ENCODE measurements at places on chromosomes 16 and 17.

GRCh38 chr17:18187821-18188761, 4.5 kb downstream of the ALKBH5 start:
- no peak for DNase-seq

DNA sequence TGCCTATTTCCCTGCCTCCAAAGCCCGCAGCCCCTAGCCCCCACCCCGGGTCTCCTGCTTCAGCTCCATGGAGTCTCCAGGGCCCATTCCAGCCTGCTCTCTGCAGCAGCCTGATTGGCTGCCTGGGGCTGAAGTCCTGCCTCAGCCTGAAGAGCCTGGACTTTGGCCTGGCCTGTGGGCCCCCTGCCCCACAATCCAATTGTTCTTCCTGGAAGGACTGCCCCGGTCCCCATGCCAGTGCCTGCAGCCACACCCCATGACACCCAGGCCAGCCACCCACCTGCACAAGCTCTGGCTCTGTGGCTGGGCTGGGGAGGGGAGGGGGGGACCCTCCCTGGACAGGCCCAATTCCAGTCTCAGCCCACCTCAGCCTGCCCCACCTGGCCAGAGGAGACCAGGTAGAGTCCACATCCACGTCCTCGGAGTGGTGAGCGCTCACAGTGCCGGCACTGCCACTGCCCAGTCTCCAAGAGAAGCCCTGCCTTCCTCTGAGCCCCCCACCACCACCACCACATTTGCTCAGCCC, 12.3 kb downstream of the ENPP7 start:
- no peak for DNase-seq

DNA sequence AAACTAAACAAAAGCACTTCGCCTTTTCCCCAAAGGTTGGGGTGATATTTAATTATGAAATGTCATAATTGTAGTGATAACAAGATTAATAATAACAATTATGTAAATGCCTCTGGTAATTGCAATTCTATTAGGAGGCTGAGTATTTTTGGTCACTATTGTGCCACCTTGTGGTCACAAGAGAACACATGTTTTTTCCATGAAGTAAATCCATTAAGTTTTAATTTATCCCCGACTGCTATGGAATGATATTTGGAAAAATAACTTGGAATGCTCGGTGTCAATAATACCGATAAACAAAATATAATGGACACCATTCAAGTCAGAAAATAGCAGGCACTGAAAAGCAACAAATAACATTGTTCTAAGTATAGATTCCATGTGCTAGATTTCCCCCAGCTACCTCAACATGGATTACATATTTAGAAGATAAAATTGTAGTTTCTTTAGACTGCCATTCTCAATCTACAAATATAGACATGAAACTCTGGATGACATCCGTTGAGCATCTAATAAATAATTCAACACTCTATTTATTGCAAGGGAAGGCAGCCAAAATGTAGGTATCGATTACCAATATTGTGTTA, 25.0 kb upstream of the KCNJ2 start:
- DNase-seq, result no peak

- DNase-seq, result no peak
Measured at GRCh38 chr16:72266836-72267235, 94.9 kb upstream of the PMFBP1 start.

- no peak for DNase-seq
Measured at GRCh38 chr17:49290690-49291359, 60.2 kb upstream of the PHOSPHO1 start.

- no peak for DNase-seq
Measured at GRCh38 chr17:57624386-57624785, 120.7 kb downstream of the CCDC182 start.

- no peak for DNase-seq
Measured at GRCh38 chr16:64892835-64893785, 228.8 kb downstream of the CDH11 start.

DNA sequence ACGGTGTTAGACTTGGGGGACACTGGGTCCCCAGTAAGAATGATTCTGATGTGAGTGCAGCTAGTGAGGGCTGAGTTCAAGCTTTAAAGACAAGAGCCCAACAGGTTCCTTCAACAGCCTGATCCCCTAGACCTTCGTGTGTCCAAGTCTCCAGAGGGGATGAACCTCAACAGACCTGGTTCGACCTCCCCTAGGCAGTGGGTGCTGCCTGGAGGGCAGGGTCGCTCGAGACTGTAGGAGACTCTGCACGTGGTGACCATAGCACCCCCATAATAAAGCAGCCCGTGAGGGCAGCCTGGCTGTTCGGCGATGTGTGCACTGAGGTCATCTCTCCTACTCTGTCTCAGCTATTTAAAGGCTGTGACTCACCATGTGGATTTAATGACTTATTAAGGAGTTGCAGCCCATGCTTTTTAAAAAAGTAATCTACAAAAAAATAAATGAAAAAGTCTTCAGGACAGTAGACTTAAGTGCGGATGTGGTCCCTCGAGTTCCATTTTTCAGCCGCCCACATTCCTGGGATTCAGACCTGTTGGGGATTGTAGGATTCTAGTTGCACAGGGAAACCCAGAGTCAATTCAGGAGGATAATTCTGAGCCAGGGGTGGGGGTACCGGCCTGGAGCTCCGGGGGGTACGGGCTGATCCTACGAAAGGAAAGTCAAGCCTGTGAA, 23.4 kb upstream of the METRNL start:
- DNase-seq, result no peak

- DNase-seq, result no peak
Measured at GRCh38 chr16:66859397-66860068, 15.3 kb downstream of the CA7 start.

DNA sequence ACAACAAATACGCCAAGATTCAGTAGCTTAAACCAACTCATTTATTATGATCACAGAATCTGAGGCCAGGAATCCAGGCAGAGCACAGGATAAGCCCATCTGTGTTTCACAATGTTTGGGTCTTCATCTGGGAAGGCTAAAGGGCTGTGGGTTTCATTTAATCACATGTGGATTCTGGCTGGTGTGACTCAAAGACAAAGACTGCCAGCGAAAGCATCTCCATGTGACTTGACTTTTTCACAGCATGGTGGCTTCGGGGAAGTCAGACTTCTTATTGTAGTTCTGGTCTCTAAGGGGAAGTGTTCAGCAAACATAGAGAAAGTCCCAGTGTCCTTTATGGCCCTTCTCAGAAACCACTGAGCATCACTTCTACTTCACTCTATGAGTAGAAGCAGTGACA, 1014.4 kb upstream of the GOT2 start:
- no peak for DNase-seq

DNA sequence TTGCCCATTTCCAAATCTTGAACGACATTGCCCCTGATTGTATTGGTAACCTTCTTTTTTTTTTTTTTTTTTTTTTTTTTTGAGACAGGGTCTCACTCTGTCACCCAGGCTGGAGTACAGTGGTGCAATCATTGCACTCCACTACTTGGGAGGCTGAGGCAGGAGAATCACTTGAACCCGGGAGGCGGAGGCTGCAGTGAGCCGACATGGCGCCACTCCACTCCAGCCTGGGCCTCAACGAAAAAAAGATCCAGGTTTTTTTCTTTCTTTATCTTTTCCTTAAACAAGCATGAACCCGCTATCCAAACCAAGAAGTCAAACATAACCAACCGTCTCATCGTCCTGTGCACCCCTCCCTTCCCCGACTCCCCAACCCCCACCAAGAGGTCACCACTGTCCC, 47.6 kb upstream of the RPH3AL start:
- no peak for DNase-seq

DNA sequence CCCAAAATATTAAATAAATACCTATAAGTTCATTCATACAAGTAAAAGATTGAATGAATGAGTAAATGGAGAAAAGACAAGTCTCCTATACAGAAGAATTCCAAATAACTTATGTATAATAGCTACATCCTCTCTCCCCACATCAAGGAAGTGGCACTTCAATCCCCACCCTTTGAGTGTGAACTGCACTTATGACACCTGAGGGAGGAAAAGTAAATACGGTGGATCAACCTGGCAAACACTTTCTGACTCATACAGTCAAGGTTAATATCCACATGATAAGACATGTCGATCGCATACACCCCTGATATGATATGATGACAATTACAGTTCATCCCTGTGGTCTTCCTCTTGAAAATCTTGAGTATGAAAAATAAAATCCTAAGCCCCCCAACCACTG, 18.0 kb downstream of the SLFN12L start:
- no peak for DNase-seq

DNA sequence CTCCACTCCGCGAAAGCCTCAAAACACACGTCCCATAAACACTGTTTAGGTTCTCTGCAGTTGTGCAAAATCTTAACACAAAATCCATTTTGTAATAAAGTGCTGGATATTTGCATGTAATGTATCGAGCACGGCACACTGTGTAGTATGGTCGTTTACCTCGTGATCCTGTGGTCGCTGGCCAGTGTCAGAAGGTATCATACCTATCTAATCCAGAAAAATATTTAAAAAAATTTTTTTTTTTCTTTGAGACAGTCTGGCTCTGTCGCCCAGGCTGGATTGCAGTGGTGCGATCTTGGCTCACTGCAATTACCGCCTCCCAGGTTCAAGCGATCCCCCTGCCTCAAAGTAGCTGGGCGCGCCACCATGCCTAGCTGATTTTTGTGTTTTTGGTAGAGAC, 996 bp downstream of the RPL38 start:
- DNase-seq, result no peak

- DNase-seq, result peak; percentile 46
Measured at GRCh38 chr17:38663125-38663751, 11.5 kb downstream of the EPOP start.

- no peak for DNase-seq
Measured at GRCh38 chr17:42682722-42683403, 532 bp downstream of the CNTNAP1 start.

DNA sequence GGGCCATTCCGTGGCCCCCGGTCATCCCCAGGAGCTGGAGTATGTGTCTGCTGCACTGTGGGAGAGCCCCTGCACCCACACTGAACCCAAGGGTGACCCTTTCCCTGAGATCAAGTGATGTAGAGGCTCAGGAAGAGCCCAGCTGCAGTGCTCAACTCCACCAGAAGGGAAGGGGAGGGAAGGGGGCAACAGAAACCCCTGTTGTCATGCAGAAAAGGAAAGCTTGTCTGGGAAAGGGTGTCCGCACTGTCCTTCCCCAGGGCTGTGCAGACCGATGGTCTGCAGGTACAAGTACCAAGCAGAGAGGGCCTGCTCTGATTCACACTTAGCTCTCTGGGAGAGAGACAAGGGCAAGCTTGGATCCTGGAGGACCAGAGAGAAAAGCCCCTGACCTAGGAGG, 45.7 kb upstream of the TOB1 start:
- DNase-seq, result no peak

GRCh38 chr16:84712801-84713775, 13.3 kb downstream of the USP10 start:
- no peak for DNase-seq

DNA sequence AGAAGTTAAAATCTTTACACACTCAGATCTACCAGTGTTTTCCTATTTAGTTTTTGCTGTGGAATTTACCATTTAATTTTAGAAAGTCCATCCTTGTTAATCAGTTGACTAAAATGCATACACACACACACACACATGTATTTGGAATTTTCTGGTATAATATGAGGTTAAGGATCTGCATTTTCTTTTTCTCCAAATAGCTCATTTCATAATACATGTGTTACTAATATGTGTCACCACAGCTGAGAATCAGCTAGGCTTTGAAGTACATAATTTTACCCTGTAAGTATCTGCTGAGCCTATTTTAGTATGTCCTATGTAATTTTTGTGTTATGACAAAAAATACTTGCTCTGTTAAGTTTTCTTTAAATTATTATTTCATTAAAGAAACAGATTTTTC, 143.2 kb downstream of the PHKB start:
- DNase-seq, result no peak

DNA sequence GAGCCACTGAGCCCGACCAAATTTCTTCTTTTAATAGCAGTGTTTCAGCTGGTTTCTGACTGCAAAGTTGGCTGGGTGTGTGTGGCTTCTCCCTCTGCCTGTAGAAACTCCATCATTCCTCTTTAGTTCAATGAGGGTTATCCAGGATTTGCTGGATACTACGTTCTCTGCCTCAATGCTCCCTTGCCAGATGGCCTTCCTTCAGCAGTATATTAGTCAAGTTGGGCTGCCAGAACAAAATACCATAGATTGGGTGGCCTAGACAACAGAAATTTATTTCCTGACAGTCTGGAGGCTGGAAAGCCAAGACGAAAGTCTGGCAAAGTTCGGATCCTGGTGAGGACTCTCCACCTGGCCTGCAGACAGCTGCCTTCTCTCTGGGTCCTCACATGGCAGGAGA, 103.7 kb downstream of the NOG start:
- DNase-seq, result no peak

DNA sequence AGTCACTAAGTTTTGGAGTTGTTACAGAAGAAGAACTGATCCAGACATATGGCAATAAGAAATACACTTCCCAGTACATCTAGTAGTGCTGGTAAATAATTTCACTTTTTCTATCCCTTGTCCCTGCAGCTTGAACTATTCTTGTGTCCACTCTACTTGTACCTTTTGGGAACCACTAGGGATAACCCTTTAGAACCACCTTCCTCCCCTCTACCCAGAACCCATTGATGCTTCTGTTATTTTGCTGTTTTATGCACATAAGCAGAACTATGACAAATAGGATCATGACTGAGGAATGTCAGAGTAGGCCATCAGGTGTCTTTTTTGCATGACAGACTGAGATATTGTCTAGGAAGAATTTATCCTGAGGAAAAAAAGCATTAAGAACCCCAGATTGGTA, 125.1 kb downstream of the BRIP1 start:
- DNase-seq, result no peak

DNA sequence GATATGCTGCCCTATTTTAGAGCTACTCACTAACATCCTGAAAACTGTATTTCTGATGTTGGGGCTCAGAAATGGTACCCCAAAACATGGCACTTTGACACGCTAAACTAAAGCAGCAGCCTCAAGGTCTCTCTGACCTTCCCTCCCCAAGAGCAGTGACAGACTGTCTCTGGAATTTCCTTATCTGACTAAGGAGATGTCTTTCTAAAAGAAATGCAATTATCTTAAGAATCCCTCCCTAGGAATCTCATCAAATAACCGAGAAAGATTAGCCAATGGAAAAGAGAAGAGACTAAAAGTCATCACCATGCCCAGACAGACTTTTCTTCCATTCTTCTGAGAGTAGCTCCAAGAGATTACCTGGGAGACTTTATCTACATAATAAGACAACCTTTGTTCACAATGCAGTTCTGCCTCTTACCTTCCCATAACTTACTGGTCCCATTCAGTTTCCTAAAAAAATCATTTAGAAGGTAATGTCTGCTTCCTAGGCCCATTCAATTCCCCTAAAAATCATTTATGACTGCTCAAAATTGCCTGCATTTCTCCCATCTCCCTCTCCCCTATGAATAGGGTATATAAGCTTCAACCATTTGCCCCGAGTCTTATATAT, 123.9 kb downstream of the CPPED1 start:
- DNase-seq, result no peak

DNA sequence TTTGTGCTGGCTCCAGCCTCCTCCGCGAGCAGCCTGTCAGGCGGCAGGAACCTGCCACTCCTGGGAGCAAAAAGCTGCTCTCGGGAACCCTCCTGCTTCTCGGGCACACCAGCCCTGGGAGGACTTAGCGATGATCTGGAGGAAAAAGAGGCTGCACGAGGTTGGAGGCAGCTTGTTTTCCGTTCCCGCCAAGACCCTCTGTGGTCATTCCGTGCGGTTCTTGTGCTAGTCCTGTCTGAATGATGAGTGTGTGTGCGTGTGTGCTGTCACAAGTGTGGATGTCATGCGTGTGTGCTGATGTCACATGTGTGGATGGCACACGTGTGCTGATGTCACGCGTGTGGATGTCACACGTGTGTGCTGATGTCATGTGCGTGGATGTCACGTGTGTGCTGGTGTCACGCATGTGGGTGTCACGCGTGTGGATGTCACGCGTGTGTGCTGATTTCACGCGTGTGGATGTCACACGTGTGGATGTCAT, 150.0 kb downstream of the NPIPB11 start:
- no peak for DNase-seq

- DNase-seq, result no peak
Measured at GRCh38 chr17:71987634-71988033, 133.2 kb upstream of the SOX9 start.

Measured in stimulated activated CD4-positive, alpha-beta T cell treated with anti-CD3 and anti-CD28 coated beads, Interleukin-12 subunit alpha, Interleukin-12 subunit beta, amount 100 ng/mL, for 4 hours (primary cell).